ENCODE measurements at places on chromosomes 13 and 19.

GRCh38 chr13:107743526-107743925 is 471.8 kb downstream of the LIG4 start:
- H3K36me3 ChIP-seq, result no peaks in the 10 kb centered on the region
- no peaks in the 10 kb centered on the region for H3K4me1 ChIP-seq
- no peak for DNase-seq
- no peak overlapping the region for H3K27ac ChIP-seq
- no peak overlapping the region for H3K4me3 ChIP-seq

- H3K4me1 ChIP-seq, result peaks cover 23% of the 10 kb centered on the region
- peak within 1 kb of the TSS; percentile 86 for H3K4me3 ChIP-seq
- peak within 1 kb of the TSS; percentile 81 for H3K27ac ChIP-seq
- DNase-seq, result peak; percentile 56
- H3K27me3 ChIP-seq, result peaks cover 13% of the 10 kb centered on the region
- peaks cover 13% of the 10 kb centered on the region for H3K36me3 ChIP-seq
Measured at GRCh38 chr19:41993612-41994483, at the start of gene ATP1A3. Gene ATP1A3, minus strand, starts transcription at chr19:41994230. Its CDS starts 154 bp downstream, at chr19:41994076.

GRCh38 chr13:48975101-48975855 is 434 bp upstream of the FNDC3A start:
- peaks cover 4% of the 10 kb centered on the region for H3K36me3 ChIP-seq
- H3K4me1 ChIP-seq, result peaks cover 22% of the 10 kb centered on the region
- DNase-seq, result peak; percentile 16

GRCh38 chr13:90070362-90070761 is 1277.1 kb upstream of the MIR17HG start:
- no peaks in the 10 kb centered on the region for H3K36me3 ChIP-seq
- no peak overlapping the region for H3K27ac ChIP-seq
- H3K4me3 ChIP-seq, result no peak overlapping the region
- DNase-seq, result no peak

DNA sequence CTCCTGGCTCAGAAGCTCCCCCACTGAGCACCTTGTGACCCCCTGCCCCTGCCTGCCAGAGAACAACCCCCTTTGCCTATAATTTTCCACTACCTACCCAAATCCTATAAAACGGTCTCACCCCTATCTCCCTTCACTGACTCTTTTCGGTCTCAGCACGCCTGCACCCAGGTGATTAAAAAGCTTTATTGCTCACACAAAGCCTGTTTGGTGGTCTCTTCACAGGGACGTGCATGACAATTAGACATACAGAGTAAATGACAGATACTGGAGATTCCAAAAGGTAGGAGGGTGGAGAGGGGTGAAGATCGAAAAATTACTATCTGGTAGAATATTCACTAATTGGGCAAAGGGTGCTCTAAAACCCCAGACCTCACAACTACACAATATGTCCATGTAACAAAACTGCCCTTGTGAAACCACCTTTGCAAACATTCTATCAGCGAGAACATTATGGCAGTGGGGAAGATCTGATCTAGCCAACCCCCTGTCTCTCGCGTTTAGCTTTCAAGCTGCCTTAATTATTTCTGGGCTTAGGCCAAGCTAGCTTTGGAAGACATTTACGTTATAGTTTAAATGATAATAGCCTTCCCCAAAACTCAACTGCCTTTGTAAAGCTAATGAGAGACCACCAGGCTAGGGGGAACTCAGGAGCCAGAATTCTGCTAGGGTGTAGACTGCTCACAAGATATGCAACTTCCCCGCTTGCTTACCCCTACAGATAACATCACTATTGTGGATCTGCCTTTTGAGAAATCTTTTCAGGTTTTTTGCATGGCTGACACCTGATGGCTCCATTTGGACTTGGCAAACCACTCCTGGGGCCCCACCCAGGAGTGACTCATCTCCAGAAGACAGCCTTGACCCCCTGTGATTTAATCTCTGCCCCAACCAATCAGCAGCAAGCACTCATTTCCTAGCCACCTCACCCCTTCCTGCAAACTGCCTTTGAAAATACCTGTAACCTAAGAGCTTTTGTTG is 1534.0 kb upstream of the SPRY2 start:
- H3K36me3 ChIP-seq, result no peaks in the 10 kb centered on the region
- H3K27ac ChIP-seq, result no peak overlapping the region
- no peak overlapping the region for H3K4me3 ChIP-seq

GRCh38 chr19:34173193-34173956 is 1.1 kb downstream of the LSM14A start:
- peaks cover 42% of the 10 kb centered on the region for H3K4me1 ChIP-seq
- H3K27ac ChIP-seq, result peak overlapping the region; percentile 98
- no peak for DNase-seq
- no peaks in the 10 kb centered on the region for H3K36me3 ChIP-seq

GRCh38 chr13:42035905-42036521 is 12.4 kb upstream of the DGKH start:
- H3K4me1 ChIP-seq, result peaks cover 16% of the 10 kb centered on the region
- H3K27me3 ChIP-seq, result no peaks in the 10 kb centered on the region
- H3K36me3 ChIP-seq, result no peaks in the 10 kb centered on the region
- no peak for DNase-seq

- no peak for DNase-seq
- H3K4me3 ChIP-seq, result no peak overlapping the region
- no peaks in the 10 kb centered on the region for H3K27me3 ChIP-seq
- H3K27ac ChIP-seq, result no peak overlapping the region
- H3K4me1 ChIP-seq, result no peaks in the 10 kb centered on the region
Measured at GRCh38 chr13:65860306-65860705, 1369.8 kb downstream of the PCDH9 start.

DNA sequence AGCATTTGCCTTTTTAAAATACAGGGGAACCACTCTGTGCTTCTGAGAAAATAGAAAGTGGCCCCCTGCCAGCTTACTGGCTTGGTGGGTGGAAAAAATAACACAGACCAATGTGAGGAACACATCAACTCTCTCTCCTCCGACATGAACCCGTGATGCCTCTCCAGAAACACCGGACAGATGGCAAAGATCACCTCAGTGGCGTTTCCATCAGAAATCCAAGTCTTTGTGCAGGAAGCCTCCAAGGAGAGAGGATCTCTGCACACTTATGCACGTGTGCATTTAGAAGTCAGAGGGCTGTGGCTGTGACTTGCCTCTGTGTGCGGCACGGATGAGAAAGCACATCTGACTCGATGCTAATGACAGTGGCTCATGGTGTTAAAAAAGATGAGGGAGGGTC is 112.3 kb upstream of the KLF12 start:
- no peaks in the 10 kb centered on the region for H3K27me3 ChIP-seq
- peaks cover 58% of the 10 kb centered on the region for H3K4me1 ChIP-seq
- no peak for DNase-seq
- peaks cover 4% of the 10 kb centered on the region for H3K36me3 ChIP-seq

- H3K27me3 ChIP-seq, result no peaks in the 10 kb centered on the region
- no peak overlapping the region for H3K27ac ChIP-seq
- H3K36me3 ChIP-seq, result peaks cover 2% of the 10 kb centered on the region
Measured at GRCh38 chr19:56678205-56678604, 6.6 kb upstream of the ZNF835 start.

DNA sequence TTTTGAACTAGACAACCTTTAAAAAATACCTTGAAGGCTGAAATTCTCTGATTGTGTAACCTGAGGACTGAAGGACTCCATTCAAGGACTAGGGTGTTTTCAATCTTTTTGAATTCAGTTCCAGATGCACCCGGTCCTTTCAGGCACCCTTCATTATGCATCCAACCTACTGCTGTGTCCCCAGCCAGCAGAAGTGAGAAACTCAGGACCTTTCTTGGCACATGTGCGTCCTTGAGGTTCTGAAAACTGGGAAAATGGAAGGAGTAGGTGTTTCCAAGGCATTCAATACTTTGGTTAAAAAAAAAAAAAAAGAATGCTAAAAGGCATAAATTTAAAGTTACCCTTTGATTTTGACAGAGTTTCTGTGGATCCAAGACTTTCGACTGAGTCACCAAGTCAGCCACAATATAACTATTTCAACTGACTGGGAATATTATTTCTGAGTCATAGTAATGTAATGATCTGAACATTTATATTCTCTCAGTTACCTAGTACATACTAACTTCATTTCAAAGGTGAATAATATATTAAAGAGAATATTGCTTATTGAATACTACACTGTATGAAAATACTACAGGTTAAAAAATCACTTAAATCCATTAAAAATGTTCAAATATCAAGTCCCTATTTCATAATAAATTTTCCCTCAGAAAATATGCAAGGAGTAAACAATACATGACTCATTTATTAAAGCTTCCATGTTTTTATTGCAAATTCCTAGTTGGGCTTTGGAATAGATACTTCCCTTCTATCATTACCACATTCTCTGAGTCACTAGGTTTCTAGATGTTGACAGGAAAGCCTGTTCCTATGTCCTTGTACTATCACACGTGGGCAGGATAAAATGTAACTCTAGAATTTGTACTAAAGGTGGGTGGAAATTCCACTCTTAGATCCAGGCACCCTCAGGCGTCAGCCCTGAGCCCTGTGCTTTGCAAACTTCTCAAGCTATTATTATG is 2.4 kb upstream of the ITGBL1 start:
- peaks cover 2% of the 10 kb centered on the region for H3K36me3 ChIP-seq
- no peak overlapping the region for H3K27ac ChIP-seq
- H3K4me3 ChIP-seq, result no peak overlapping the region
- DNase-seq, result no peak
- H3K4me1 ChIP-seq, result peaks cover 8% of the 10 kb centered on the region
- peaks cover 24% of the 10 kb centered on the region for H3K27me3 ChIP-seq

GRCh38 chr19:46713781-46714443 is 3.0 kb downstream of the PRKD2 start:
- peaks cover 36% of the 10 kb centered on the region for H3K4me1 ChIP-seq
- peak; percentile 74 for DNase-seq
- H3K27ac ChIP-seq, result peak overlapping the region; percentile 94
- peak overlapping the region; percentile 97 for H3K4me3 ChIP-seq

DNA sequence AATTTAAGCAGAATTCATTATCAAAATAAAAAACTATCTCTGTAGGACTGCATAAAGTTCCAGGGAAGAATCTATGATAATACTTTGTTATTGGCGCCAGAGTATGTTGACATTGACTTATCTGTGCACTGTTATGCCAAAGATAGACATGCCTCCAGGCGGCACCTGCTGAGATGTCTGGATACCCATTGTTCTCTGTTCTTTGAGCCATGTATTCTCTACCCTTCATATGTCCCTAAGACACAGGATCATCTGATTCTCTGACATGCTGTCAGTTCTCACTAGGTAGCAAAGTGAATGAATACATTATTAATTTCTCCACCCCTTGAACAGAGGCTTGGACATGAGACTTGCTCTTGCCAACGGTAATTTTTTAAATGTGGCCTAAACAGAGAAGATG is 517.8 kb upstream of the SLITRK5 start:
- DNase-seq, result no peak
- H3K27me3 ChIP-seq, result no peaks in the 10 kb centered on the region
- no peaks in the 10 kb centered on the region for H3K4me1 ChIP-seq
- no peaks in the 10 kb centered on the region for H3K36me3 ChIP-seq
- H3K27ac ChIP-seq, result no peak overlapping the region

- H3K27ac ChIP-seq, result no peak overlapping the region
- DNase-seq, result no peak
- H3K27me3 ChIP-seq, result peaks cover 40% of the 10 kb centered on the region
- peaks cover 3% of the 10 kb centered on the region for H3K36me3 ChIP-seq
Measured at GRCh38 chr13:44306371-44307192, 67.0 kb upstream of the SERP2 start.

DNA sequence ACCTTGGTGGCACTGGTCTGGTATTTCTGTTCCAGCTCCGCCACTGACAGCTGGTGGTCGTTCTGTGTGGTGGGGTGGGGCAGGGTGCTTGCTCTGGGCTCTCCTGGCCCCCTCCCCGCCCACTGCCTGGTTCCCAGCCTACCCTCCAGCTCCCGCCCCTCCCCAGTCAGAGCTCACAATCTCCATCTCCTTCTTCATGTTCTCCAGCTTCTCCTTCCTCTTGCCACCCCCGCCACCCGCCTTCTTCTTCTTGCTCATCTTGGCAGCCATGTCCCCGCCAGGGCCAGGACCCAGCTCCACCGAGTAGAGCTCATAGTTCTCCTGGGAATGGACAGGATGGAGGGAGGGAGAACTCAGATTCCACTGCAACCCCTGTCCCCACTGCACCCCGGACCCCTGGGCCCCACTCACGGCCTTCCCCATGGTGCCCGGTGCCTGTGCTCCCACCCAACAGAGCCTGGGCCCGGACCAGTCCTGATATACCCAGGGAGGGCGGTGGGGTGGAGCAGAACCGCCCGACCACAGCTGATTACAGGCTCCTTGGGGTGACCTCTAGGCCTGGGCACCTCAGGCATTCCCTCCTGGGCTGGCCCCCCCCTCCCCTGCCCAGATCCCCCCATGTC is at the start of gene ATP4A:
TSS of gene ATP4A (minus strand) at position 452 of the 623 bp plus-strand sequence. CDS start at position 423, 29 bp downstream.
- H3K27me3 ChIP-seq, result peaks cover 67% of the 10 kb centered on the region
- H3K36me3 ChIP-seq, result peaks cover 11% of the 10 kb centered on the region
- DNase-seq, result no peak
- peaks cover 14% of the 10 kb centered on the region for H3K4me1 ChIP-seq
- H3K27ac ChIP-seq, result no peak within 1 kb of the TSS
- no peak within 1 kb of the TSS for H3K4me3 ChIP-seq

Measured in T-helper 17 cell (primary cell).